ENCODE measurements at places on chromosomes 13 and 19.

GRCh38 chr13:105070452-105070851 lies 1465.0 kb downstream of the EFNB2 start:
- no peak for DNase-seq

DNA sequence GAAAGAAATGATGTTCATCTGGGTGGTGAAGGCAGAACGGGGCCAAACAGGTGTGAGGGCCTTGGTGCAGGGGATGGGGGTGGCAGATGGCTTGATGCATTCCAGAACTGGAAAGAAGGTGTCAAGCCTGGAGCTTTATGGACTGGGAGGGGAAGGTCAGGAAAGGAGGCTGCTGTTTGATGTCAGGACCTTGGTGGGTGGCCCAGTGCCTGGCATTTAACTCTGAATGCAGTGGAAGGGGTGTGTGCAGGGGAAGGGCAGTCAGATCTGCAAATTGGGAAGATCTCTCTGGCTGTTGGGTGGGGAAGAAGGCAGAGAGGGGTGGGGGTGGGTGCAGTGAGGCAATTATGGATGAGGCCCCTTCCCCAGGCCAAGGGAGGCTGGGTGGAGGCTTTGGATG lies 11.7 kb downstream of the KCTD15 start:
- no peak for DNase-seq

- no peak for DNase-seq
Observed at GRCh38 chr13:48266701-48267639, 34.0 kb downstream of the ITM2B start.

DNA sequence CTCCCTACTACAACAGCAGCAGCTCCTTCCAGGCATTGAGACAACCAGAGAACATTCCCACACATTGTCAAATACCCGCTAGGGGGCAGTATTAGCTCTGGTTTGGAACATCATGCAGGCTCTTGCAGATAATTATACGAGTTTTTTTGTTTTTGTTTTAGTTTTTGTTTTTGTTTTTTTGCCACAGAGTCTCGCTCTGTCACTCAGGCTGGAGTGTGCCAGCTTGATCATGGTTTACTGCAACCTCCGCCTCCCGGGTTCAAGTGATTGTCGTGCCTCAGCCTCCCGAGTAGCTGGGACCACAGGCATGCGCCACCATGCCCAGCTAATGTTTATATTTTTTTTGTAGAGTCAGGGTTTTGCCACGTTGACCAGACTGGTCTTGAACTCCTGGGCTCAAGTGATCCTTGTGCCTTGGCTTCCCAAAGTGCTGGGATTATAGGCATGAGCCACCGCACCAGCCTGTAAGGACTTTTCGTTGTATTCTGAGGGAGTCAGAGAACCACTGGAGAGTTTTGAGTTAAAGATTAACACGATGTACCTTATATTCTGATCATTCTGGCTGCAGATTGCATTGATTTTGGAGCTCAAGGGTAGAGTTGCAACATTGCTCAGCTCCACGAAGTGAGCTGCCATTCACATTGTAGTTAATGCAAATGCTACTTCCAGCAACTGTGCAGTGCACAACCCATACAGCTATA lies 41.7 kb upstream of the CEACAM20 start:
- no peak for DNase-seq

DNA sequence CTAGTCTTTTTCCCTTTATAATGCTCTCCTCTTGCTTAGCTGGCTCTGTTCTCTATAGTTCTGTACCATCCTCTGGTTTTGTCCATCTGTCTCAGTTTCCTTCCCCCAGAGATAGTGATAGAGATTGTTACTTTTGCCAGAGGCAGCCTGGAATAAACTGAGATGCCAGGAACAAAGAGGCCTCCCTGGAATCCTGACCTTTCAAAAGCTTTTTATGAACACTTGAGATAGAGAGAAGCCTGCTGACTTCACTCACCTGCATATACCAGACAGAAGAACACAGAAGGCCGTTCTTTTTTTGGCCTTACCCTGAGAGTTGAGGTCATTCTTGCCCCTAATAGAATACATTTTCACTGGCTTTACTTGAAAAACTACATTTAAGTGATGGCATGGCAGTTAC lies 150.2 kb downstream of the LHFPL6 start:
- DNase-seq, result no peak

DNA sequence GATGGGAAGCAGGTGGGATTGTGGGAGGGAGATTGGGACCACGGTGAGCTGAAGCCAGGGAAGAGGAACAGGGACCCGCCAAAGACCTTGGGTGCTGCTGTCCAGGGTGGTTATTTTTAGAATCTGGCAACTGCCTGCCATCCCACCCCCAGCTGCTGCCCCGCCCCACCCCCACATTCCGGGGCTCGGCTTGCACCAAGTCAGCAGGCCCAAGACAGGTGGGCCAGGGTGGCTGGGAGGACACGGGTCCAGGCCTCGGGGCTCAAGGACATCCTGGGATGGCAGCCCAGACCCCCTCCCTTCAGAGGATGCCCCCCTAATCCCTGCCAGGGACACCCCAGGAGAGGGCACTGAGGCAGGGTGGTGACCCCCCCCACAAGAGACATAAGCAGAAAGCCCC lies 827 bp downstream of the CKM start:
- no peak for DNase-seq
